ENCODE measurements at places on chromosomes 2 and 18.

DNA sequence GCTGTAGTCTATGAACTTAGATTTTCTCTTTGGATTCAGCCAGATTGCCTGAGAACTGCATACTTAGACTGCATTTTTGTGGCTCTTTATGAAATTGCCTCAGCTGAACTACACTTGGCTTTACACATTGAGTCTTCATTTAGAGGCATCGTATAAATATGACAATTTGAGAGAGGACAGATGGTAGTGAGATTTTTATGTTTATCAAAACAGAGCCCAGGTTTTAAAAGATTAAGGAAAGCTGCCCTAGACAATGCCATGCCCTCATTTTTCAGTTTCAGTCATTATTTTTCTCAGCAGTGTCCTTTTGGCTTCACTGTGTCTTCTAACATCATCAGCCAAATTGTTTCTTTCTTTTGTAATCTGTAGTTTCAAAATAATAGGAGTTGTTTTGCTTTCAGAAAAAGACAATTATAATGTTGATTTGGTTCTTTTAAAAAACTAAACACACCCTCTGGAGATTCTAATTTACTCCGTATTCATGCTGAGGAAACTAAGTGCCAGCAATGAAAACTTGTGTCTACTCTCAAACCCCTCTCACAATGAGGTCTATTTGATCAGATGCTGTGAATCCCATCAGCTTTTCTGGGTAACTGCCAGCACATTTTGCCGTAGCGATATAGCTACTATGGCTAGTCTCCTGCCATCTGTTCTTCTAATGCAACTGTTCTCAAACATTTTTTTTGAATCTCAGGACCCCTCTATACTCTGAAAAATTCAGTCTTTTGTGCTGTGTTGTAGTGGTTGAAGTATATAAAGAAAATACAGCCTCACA, 46.2 kb downstream of the TWSG1 start:
- DNase-seq = peak; percentile 32

DNA sequence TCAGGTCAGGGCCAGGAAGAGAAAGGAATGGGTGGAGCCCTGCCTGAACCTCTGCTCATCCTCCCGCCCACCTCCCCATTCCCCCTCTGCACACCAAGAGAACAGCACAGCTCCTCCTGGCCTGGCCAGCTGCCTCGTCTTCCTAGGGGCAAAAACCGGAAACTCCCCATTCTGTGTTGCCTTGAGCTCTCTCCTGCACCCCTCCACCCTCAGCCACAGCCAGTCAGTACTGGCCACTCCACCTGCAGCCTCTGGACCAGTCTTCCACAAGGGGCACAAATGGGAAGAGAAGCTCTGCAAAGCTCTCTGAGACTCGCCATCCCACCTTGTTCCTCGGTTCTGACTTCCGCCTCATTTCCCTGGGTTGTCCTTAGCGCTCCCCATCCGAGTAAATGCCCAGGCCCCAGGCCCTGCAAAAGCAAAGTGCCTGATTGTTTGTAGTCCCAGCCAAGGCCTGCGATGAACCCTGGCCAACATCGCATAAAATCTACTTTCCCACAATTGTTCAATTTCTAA, 39.3 kb upstream of the SLC35G4 start:
- no peak for DNase-seq

- no peak for DNase-seq
Measured at GRCh38 chr2:154247503-154247902, 375.8 kb downstream of the GALNT13 start.

GRCh38 chr2:152620208-152620607, 97.1 kb downstream of the PRPF40A start:
- no peak for DNase-seq

- no peak for DNase-seq
Measured at GRCh38 chr2:97951155-97951680, 44.5 kb downstream of the TMEM131 start.

DNA sequence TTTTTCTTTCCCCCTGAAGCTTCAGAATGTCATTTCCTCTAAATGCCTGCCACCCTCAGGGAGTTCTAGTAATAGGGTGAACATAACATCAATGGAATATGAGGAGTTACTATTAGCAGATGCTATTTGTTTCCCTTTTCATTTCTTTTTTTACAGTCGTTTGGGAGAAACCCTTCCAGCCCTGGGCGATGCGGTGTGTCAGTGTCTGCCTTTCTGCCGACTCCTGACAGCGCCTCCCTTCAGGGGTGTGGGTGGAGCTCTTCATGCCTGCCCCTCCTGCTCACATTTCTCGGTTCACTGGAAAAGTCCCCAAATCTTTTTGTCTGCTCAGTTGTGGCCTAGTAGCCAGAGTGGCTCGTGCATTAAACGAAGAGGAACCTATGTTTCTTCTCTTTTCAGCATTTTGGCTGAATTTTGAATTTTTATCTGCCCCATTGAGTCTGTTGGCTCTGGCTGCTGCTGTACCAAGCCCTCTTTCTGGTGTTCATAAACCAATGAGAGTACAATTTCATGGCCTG, 72.3 kb downstream of the FMNL2 start:
- DNase-seq = no peak

Data from fibroblast of skin of left quadriceps (primary cell).